ENCODE measurements at places on chromosomes 11 and 22. TPM values are rescaled to one million over a fixed set of nuclear protein-coding genes. Genes with fewer than 3 reads are reported as not detected.
A peak's percentile ranks its signal among the peaks of the same experiment; 100 is the strongest.

The FOLR2 gene
- not detected for total RNA-seq

The USP28 gene
- total RNA-seq: 33.4 TPM

The ELMOD1 gene
- total RNA-seq: not detected

The OR5T1 gene
- total RNA-seq: not detected

The SPDYC gene
- total RNA-seq: not detected

The JRKL gene
- total RNA-seq: 8.3 TPM

The TRPM5 gene
- not detected for total RNA-seq

The PGA5 gene
- not detected for total RNA-seq

The SGSM1 gene
- total RNA-seq: 0.26 TPM

The NLRP6 gene
- total RNA-seq: not detected

The HEPHL1 gene
- total RNA-seq: not detected

The TTC9C gene
- total RNA-seq: 25.8 TPM

The BTBD18 gene
- not detected for total RNA-seq

GRCh38 chr22:37782340-37783168, 25.2 kb upstream of the GCAT start:
- DNase-seq: no peak

GRCh38 chr11:18733202-18733601, 7.2 kb upstream of the IGSF22 start:
- DNase-seq: no peak

- DNase-seq: no peak
Measured at GRCh38 chr22:39503630-39504029, 1.5 kb downstream of the MIEF1 start.

DNA sequence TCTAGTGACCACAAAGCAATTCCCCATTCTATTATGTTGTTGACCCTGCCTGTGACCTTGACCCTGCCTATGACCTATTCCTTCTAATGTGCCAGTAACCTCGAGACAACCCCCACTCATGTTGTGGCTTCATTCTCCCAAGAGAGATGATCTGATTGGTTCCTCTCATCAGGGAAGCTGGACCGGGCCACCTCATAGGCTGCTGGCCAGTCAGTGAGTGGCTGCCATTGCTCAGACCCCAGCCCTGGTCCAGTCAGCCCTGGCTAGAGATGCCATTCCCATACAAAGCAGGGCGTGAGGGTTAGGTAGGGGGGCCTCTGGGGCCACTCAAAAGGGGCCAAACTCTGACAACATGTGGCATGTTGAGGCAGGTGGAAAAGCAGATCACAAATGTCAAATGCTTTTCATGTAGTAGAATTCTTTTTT, 11.9 kb downstream of the SLC29A2 start:
- DNase-seq: no peak

DNA sequence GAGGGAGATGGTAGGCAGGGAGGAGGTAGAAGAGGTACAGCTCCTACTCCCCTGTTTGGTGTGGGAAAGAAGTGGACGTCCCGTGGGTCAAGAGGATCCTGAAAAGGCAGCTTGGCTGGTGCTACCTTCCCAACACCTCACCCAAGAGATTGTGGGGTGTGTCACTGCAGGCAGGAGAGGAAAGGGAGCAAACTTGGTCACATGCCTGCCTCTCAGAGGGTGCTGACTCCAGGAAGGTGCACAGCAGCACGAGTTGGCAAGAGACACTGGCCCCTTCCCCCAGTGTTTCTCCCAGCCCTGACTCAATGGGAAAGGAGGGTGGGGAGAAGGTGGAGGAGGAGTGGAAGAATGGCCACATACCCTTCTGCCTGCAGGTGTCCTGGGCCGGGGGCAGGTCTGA, 99.6 kb downstream of the CSNK2A3 start:
- DNase-seq: no peak

DNA sequence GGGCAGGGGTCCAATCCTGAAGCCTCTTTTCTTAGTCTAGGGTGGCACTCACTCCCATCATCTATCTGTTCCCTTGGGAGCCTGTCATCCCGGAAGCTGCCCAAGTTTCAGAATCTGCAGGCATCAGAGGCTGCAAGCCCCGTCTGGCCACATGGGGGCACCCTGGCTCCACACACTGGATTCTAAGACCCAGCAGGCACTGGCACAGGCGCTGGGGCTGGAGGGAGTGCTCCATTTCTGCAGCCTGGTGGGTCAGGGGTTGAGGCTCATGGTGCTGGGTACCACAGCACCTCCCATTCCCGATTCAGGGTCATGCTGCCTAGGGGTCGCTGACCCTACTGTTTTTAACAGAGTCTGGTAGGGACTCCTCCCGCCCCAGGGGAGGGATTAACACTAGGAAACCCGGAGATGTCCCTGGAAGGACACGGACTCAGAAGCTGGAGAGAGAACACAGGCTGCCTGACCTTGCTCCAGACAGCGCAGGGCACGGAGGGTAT, 243.9 kb upstream of the SYN3 start:
- peak; percentile 54 for DNase-seq

DNA sequence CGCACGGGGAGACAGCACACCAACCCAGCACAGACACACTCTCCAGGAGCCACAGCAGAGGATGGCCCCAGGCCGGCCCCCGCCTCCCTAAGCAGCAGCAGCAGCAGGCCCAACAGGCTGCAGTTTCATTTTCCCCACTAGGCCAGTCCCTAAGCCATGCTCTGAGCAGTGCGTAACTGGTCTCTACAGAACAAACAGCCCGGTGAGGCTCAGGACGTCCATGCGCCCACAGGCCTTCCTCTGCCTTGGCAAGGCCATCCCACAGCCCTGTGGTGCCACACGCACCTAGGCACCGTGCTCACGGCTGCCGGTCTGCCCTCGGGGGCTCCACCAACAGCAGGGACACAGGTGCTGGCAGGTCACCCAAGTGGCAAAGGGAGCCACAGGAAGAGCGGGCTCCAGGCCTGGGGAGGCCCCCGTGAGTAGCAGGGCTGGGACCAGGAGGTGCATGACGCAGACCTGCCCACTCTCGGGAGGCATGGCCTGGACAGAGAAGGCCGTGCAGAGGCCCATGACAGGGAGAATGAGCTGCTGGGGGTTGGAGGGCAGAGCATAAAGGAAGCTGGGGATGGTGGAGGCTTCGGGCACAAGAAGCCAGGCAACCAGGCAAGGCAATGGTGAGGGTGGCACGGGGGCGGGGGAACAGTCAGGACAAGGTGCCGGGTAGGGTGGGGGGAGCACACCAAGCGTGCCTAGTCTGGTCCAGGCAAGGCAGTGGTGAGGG, 1.4 kb upstream of the MOB2 start:
- no peak for DNase-seq

GRCh38 chr11:48002561-48002960, 22.2 kb downstream of the PTPRJ start:
- DNase-seq: no peak

GRCh38 chr11:613369-613968, 2.3 kb downstream of the IRF7 start:
- DNase-seq: no peak

- DNase-seq: peak; percentile 23
Measured at GRCh38 chr11:68890490-68891231, 13.0 kb downstream of the MRPL21 start.

DNA sequence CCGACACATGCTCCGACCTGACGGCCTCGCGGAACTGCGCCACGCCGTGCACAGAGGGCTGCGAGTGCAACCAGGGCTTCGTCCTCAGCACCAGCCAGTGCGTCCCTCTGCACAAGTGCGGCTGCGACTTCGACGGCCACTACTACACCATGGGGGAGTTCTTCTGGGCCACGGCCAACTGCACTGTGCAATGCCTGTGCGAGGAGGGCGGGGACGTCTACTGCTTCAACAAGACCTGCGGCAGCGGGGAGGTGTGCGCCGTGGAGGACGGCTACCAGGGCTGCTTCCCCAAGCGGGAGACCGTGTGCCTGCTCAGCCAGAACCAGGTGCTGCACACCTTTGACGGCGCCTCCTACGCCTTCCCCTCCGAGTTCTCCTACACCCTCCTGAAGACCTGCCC, 26.8 kb downstream of the TECTA start:
- DNase-seq: no peak

DNA sequence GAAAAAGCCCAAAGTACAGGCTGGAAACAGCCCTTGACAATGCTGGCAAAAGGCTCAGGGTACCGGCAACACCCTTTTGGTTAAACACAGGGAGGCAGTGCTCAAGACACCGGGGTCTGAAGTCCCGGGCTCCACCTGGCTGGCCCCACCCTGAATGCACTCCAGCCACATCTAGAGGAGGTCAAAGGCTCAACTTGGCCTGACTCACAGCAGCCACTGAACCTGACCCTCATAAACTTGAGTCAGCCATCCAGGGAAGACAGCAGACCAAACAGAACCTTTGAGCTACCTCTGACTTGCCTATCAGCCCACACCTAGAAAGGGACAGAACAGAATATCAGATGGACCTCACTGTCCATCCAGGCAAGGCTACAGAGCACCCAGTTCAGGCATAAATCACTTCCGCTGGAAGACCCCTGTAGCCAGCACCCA, 3.8 kb downstream of the CFL1 start:
- no peak for DNase-seq

DNA sequence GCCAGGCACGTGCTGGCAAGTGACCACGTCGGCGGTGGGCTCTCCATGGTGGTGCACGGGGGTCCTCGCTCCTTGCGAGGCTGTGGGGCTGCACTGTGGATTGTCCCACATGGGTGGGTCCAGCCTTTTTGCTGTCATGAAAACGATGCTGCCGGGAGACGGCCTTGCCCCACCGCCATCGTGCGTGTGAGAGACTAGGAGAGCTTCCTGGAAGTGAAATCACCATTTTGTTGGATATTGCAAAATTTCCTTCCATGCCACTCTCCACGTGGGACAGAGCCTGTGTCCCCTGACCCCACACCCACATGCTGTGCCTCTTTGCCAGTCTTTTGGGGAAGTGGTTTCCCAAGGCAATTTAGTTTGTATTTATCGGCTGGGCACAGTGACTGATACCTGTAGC, 18.2 kb upstream of the GRAMD4 start:
- no peak for DNase-seq

GRCh38 chr11:110907629-110908028, 195.4 kb upstream of the ARHGAP20 start:
- no peak for DNase-seq

- DNase-seq: no peak
Measured at GRCh38 chr11:117929142-117929915, at the start of gene TMPRSS13. Gene TMPRSS13, minus strand, starts transcription at chr11:117929402. Its CDS starts 95 bp downstream, at chr11:117929307.

DNA sequence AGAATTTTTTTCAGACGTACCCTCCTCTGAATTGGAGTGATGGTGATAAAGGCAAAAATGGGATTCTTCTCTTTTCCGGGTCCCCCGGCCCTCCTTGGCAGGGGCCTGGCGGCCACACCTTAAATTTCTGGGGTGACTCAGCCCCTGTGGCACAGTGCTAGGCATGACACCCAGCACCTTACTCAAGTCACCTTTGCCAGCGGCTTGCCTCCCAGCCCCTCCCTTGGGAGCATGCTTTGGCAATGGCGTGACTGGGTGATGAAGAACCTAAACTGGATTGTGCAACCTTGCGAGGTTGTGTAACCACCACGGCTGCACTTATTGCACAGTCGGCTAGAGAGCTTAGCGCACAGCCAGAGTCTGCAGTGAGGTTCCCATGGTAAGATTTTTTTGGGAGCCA, 16.2 kb upstream of the LDLRAD3 start:
- peak; percentile 74 for DNase-seq

DNA sequence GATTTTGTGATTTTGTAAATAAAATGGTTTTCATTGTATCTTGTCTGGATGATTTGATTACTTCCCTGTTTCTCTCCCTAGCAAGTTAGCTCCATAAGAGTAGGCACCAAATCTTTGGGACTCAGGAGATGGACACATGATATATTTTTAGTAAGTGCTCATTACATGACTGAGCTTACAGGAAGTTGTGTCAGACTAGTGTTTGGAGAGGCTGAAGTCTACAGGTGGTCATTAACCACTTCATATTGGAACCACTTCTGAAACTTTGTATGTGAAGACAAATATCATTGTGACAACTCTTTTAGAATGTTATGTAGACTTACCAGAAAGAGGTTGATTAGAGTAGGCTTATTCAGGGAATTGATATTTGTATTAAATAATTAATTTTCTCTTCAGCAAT, 19.1 kb downstream of the ARHGAP42 start:
- no peak for DNase-seq

DNA sequence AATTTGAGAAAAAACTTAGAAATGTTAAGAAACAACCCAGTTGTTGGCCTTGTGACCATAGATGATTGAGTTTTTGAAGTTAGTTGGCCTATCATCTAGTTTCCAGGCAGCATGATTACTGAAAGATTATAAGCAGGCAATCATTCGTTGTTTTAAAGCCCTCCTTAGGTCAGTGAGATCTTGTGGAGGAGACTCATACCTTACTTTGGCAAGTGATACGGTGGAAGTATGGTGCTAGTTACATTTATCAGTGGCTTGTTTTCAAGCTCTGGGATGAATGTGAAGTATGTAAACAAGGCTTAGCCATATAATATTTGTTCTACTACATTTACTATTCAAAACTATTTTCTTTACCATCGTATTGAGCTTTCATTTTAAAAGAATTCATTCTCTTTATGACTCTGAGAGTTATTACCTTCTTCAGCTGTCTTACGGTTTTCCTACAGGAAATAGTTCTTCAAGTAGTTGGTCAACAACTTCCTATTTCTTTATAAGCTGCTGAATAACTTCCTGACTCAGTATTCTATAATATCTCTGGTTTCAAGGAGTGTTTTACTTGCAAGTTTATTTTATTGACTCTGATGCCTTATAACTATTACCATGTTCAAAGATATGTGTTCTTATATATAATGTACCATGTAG, 7.3 kb downstream of the YAP1 start:
- no peak for DNase-seq

DNA sequence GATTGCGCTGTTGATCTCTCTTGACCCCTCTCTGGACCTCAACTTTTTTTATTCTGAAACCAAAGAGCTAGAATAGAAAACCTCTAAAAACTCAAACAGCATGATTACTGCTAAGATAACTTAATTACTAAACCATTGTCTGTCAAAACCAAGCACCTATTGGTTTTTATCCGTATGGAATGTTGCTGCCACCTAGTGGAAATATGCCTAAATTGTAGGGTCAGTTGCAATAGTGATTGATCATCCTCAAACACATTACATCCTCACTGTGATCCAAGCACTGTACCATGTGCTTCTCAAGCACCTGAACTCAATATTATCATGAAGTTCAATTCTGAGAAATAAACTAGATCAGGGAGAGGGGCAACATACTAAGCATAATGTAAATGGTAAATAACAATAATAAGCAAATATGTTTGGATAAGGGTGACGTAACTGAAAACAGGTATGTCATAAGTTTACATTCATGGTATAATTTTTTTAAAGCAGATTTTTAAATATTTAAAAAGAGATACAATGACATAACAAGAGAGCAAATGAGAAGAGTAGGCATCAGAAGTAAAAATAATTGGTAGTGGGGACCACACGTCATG, 3.8 kb upstream of the OR5A2 start:
- DNase-seq: peak; percentile 63

DNA sequence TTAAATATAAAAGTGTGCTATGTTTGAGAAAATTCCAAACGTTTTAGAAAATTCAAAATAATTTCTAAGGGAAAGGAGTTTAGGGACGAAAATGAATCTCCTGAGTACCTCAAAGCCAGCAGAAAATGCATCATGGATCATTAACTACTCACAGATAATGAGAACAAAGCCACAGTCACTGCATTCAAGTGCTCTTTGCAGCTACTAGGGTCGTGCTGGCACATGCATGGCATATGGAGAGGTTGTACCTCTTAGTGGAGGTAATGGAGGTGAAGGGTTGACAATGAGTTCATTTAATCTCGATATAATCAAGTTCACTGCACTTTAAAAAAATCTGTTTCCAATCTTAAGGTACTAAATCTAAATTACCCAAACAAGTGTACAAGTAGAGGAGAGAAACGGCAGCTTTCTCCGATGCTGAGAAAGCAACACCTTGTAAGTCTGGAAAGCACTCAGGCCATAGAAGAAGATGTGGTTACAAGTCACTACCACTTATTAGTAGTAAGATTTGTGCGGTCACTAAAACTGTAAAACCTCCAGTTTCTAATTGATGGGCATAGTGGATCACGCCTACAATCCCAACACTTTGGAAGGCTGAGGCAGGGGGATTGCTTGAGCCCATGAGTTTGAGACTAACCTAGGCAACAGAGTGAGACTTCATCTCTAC, 261.1 kb upstream of the ANO3 start:
- DNase-seq: no peak
